NCI-H1694 treated with DMSO at 0.1 percent for 48 hours (cell line): ENCODE measurements at places on chromosomes 6 and 20.

DNA sequence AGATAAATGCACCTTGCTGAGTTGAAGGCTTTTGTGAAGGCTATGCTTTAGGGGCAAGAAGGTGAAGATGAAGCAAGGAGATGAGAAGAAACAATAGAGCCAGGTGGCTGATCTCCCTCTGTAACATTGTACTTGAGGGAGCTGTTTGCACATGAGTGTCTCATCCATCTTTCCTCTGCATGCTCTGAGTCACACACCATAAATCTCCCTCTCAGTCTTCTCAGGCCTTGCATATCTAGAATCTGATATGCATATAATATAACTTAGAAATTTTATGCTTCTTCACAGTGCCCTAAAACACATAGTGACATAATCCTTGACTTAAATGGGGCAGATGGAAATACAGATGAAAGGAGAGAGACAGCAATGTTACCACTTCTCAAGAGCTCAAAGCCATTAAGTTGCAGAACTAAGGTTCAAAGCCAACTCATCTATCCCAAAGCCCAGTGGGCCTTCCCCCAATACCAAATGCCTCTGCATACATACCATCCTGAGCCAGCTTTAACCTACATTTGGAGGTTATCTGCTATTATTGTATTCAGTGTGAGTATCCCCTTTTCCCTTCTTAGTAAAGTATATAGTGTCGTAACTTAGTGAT is 62.4 kb upstream of the STXBP5 start:
- no peak for DNase-seq

DNA sequence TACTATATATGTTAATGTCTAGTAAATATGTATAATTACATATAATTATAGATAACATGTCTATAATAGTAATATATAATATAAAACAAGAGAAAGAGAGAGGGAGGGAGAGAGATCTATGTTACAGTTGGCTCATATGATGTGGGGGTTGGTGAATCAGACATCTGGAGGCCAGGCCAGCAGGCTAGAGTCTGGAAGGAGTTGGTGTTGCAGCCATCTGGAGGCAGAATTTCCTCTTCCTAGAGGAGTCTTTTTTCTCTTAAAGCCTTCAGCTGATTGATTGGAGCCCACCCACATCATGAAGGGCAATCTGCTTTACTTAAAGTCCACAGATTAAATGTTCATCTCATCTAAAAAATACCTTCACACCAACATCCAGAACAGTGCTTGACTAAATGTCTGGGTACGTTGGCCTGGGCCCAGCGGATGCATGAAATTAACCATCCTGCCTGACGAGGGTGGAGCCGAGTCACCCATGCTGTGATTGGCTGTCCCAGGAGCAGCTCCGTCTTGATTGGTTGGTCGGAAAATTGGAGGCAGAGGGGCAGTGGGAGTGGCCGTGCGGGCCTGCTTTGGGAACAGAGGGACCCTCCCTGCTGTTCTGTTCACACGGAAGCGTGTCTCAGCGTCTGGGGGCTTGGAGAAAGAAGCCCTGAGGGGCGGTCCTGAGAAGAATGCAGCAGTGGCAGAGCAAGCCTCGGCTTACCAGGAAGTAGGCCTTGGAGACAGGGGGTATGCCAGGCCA is 392.4 kb downstream of the QKI start:
- DNase-seq, result no peak

GRCh38 chr20:19543101-19543500 is 215.0 kb upstream of the RIN2 start:
- DNase-seq, result no peak

- DNase-seq, result no peak
Measured at GRCh38 chr20:10282979-10283456, 64.4 kb downstream of the SNAP25 start.

GRCh38 chr20:2820896-2821869 is 5.0 kb downstream of the TMEM239 start:
- DNase-seq, result no peak

DNA sequence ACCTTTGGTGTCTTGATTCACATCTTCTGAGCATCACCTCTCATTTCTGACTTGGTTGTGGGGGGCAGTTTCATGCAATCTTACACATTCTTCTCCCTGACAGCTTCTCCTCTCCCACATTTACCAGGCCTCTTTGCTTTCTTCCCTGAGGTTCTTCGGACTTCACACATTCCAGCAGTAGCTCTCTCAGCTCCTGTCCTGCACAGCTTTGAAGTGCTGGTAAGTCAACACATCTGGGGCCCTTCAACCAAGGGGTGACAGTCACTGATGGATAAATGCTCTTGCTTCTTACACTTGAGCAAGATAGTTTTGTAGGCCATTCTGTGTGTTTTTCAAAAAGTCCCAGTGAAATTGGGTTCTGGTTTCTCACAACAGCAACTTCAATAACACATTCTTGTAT is 2.5 kb upstream of the SLC35B3 start:
- no peak for DNase-seq

- DNase-seq, result no peak
Measured at GRCh38 chr6:130118236-130118635, 99.9 kb downstream of the L3MBTL3 start.

DNA sequence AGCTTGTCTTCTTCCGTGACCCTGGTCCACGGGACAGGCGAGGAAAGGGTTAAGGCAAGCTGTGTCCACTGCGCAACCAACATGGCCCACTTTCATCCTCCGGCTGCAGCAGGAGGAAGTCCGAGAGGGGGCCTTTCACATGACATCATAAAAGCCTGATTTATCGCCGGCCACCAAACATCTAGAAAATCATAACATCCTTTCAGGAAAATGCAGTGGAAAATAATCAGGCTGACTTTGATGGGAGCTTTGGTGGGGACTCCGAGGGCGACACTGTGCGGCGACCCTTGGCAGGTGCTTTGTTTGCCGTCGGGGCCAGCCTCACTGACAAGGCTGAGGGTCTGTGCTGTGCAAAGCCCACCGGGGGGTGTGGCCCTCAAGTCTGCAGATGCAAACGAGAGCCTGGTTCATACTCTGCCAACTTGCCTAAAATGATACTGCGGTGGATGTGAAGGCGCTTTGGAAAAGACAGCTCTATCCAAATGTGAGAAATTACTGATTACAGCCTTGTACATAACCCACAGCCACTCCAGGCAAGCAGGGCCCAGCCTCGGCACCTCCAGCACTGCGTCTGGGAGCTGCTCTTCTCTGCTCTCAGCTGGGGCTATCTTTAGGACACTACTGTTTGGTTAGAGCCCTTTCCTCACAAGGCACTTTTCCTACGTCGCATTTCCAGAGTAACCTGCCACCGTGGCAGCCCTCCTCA is 25.7 kb downstream of the FOXC1 start:
- no peak for DNase-seq

GRCh38 chr6:43604174-43604573 is 24.9 kb downstream of the GTPBP2 start:
- no peak for DNase-seq

GRCh38 chr6:85482905-85483700 is 33.2 kb downstream of the NT5E start:
- no peak for DNase-seq

DNA sequence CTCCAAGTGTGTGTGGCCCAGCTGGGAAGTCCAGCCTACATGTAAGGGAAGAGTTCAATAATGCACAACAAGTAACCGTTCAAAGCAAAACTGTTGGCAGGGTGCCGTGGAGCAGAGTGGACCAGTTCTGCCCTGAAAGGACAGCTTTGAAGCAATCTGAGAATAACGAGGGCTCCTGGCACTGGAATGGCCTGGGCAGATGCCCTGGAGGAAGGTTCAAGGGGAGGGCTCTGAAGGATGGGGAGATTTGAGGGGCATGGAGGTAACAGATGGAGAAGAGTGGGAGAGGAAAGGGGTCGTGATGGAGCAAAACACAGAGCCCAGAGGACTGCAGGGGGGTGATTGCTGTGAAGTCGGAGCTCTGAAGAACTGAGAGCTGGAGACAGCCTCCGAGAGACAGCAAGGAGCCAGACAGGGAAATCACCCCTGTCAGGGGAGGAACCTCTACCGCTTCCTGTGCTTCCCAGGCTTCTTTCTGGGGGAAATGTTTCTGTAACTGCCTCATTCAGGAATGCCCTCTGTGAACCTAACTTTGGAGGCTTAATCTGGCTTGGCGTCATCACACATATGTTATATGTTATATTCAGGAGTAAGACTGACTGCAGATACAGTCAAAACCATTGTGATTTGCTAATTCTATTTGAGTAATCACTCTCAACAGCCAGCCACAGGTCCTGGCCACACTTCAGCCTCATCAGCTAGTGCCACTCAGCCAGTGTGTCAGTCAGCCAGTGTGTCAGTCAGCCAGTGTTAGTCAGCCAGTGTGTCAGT is 41.2 kb downstream of the ZC3H12D start:
- DNase-seq, result no peak

GRCh38 chr6:170464080-170464479 is 89.0 kb downstream of the PSMB1 start:
- DNase-seq, result no peak

DNA sequence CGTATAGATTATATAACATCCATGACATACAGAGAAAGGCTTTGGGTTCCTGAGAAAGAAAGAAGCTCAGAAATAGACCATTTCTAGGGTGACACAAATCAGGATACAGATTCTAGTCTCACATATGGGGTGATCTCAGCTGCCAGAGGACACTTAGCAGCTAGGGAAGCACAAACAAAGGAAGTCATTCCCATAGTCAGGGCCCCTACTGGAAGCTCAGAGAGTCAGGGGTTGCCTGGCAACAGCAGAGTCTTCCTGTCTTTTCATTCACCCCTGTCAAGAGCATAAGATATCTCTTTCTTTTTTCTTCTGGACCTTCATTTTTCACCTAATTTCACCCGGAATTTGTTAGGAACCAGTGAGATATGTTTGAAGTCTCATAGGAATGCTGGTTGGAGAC is 81.9 kb upstream of the IYD start:
- DNase-seq, result no peak

GRCh38 chr20:15251171-15251570 is 913.8 kb upstream of the FLRT3 start:
- no peak for DNase-seq

DNA sequence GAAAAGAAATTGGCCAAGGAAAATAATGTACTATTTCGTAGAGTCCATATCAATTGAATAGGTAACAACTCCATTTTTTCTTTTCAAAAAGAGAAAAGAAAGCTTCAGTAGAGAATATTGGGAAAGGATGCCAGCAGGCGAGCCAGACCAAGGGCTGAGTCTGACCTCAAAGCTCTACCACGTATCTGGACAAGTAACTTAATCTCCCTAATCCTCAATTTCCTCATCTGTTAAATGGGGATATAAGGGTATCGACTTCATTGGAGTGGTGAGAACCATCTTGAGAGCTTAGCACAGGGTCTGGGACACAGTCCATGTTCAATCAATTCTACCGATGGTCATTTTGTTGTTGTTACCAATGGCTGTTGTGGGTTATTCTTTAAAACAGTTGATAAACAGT is 63.2 kb upstream of the TBC1D7 start:
- no peak for DNase-seq

DNA sequence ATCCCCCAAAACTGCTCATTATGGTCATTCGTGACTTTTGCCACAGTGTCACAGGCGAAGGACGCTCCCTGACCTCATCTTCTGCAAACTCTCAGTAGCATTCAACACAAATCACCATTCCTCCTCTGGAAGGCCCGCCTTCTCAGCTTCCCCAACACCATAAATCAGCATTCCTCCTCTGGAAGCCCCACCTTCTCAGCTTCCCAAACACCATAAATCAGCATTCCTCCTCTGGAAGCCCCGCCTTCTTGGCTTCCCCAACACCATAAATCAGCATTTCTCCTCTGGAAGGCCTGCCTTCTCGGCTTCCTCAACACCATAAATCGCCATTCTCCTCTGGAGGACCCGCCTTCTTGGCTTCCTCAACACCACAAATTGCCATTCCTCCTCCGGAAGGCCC is 288.0 kb upstream of the AGPAT4 start:
- DNase-seq, result no peak

DNA sequence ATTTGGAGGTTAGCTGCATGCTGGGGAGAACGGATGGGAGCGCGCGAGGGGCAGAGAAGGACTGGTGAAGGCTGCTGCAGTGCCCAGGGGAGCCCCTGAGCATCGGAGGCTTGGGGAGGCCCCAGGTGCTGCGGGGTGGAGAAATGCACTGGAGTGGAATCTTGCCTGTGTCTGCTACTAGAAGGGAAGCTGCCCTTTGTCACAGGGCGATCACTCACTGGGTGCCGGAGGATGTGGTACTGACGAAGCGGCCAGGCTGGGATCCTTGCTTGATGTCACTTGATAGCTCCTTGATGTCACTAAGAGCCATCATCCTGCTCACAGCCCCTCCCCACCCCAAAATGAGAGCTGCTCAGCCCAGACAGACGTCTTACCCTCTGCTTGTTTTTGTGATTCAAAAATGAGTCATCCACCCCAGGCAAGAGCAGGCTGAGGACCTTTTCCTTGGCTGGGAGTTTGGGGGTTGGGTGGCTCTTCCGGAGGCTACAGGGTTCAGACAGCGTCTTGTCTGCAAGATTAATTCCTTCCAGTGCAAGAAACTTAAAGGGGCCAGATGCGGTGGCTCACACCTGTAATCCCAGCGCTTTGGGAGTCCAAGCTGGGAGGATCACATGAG is 62.6 kb upstream of the PMEPA1 start:
- DNase-seq, result no peak

GRCh38 chr20:46273717-46274116 is 34.6 kb downstream of the CDH22 start:
- DNase-seq, result no peak

DNA sequence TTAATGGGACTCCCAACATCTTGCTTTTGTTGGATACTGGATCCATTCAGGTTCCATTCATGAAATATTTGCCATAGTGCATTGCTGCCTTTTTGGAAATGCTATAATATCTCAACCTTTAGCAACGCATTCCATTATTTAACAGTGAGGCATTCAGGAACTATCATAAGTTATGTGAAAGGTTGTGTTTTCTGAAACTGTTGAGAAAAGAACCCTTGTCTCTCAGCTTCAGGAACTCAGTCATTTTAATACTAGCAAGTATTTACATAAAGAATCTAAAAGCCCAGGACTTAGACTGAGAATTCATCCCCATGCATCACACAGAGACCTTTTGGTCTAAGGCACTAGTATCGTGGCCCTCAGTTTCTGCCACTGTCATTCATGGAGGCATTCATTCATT is 24.9 kb upstream of the SASH1 start:
- no peak for DNase-seq

DNA sequence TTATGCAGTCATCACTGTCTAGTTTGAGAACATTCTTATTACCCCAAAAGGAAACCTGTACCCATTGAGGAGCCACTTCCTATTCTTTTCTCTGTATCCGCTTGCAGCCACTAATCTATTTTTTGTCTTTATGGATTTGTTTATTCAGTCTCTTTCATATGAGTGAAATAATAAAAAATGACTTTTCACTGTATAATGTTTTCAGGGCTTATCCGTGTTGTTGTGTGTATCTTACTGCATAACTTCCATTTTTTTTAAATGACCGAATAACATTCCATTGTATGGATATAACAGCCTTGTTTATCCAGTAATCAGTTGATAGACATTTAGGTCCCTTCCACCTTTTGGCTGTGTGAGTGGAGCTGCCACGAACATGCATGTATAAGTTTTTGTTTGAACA is 86.6 kb downstream of the ZFAND3 start:
- DNase-seq, result no peak
